Fibroblast of skin of back (primary cell): ENCODE measurements at places on chromosomes 4 and X.

GRCh38 chr4:122889726-122890125, 32.7 kb downstream of the NUDT6 start:
- DNase-seq, result no peak

DNA sequence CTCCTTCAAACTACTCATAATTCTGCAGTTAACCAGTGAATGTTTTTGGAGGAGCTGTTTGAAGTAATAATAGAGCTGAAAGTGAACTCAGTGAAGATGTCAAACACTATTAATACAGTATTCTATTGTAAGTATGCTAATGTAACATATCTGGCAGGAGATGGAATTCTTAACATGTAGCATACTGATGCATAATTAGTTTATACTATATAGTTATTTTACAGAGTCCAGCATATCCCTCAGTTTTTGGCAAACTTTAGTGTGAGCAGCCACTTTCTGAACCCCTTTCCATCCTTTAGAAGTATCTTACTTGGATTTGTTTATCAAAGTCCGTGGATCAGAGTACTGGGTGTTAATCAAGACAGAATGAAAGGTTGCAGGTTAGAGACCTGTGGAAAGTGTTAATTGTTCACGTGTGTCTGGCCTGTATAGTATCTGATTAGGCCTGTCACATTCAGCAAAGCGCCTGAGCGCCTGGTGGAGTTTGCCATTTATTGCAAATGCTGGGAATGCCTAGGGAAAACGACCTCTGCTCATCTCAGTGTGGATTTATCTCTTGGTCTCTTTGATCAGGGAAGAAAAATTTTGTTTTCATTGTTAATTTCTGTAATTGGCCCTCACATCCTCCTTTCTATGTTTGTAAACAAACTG, 251.7 kb upstream of the MAD2L1 start:
- no peak for DNase-seq

- DNase-seq, result peak; percentile 22
These were observed 337.3 kb upstream of the HS3ST1 start for GRCh38 chr4:11765849-11766453.

DNA sequence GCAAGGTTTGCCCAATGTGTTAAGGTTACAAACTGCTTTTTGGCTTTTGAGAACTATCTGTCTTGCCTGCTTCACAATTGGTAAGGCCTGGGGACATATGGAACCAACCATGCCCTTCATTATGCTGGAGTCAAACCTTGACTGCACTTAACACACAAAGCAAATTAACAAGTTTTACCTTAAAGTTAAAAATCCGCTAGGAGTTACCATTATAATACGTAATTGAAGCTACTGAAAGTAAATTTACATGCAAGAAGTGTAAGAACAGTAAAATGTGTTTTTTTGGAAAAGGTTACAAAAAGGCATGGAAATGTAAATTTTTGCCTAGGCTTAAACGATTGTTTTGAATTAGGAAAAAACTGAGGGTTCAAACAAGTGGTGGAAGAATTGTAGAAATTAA, 69.7 kb downstream of the BMP15 start:
- no peak for DNase-seq

GRCh38 chr4:1172971-1173757, 781 bp upstream of the SPON2 start:
- DNase-seq, result no peak

DNA sequence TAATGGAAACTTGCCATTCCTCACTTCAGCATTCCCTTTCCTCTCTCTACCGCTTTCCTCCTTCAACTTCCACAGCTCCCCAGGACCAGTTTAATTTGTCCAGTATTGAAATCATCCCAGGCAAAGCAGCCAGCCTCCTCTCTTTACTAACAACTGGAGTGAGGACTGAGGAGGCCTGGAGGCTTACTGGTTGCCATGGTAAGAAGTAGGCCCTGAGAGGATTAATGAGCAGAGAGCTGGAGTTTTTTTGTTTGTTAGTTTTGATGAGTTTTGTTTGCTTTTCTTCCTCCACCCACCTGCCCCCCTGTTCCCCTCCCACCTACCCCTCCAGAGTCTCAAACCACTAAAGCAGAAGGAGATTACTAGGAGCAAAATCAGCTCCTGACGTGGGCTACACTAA, 29.5 kb upstream of the PLP1 start:
- DNase-seq, result no peak

DNA sequence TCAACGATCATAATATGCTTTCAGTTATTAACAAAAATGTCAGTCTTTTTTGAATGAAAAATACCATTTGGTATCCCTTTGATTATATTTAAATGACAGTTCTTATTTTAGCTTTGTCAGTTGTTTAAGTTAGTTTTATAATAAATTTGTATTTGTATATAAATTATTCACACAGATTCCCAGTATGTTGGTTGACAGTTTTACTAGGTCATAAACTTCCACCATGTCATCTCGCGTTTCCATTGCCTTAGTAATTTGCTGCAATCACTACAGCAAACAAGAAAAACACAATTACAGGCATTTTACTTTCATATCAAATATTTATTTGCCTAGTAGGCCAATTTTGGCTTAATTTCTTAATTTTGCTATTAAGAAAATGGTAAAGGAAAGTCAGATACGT, 109.6 kb upstream of the ANK2 start:
- no peak for DNase-seq

DNA sequence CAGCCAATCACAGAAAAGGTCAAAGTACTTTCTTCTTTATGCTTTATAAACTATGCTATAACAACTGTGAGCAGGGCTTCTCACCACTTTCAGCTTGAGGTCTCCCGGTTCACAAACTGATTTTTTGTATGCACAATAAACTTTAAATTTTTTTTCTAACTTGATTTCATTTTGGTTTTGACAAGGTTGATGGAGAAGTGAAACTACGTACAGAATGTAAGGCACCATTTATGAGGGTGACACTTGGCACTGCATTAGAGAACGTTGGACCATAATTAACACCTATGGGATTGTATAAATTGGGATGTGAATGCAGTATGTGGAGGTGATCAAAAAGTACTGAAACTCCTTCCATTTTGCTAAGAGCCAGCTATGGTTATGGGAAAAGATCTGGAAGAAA, 857.9 kb upstream of the HTR2C start:
- DNase-seq, result no peak

- DNase-seq, result peak; percentile 38
These were observed 88.1 kb downstream of the CAMK2D start for GRCh38 chr4:113673450-113673849.

DNA sequence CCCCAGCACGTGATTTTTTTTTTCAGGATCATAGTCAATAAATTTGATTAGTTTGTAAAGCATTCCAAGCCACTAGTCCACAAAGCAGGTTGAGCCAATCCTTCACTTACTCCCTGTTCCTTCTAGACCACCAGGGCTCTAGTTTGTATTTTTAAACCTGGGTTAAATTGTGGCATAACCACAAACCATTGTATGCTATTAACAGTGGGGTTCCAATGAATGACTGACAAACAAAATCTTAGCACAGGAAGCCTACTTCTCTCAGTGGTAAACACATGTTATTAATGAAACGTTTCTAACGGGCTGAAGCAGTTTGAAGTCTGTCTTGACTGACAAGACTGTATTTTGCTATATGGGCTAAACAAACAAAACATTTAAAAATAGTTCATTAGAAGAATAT, 48.6 kb upstream of the GYPA start:
- DNase-seq, result no peak

DNA sequence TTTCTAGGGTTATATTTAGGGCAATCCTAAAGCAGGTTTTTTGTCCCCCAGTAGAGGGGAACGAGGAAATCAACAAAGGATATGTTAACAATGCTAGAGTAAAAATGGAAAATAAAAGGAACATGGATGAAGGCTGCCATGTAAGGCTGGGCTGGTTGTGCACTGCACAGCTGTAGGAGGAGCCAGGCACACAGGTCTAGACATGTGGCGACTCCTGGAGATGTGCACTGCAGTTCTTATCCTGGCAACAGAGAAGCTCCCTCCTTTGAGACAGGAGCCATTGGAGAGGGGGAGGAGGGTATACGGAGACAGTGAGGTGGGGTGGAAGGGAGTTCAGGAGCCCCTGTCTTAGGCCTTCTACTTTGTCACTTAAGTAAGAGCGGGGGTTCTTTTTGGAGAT, 65.9 kb downstream of the NAT8L start:
- no peak for DNase-seq

GRCh38 chr4:46270986-46271596, 118.8 kb downstream of the GABRA2 start:
- DNase-seq, result peak; percentile 24

DNA sequence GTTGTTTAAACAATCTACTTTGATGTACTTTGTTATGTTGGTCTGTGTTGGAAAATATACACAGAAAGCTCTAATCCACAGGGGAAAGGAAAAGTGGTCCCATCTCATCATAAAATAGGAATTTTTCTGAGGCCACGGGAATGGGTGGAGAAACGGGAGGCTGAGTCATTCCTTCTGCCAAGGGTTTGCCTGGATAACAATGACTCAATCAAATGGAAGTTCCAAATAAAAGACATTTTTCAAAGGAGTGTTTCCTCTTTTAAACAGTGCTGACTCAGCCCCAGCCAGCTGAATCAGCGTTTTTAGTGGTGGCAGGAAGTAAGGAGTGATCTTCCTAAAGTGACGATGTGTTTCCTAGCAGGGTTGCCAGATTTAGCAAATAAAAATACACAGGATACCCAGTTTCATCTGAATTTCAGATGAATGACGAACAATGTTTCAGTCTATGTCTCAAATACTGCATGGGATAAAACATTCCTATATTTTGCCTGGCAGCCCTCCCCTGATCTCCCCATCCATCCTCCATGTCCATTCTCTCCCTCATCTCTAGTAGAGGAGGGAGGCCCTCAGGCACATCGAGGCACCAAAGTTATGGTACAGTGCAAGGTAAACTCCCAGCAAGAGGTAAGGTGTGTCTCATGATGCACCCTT, 345.4 kb upstream of the GATB start:
- peak; percentile 98 for DNase-seq

DNA sequence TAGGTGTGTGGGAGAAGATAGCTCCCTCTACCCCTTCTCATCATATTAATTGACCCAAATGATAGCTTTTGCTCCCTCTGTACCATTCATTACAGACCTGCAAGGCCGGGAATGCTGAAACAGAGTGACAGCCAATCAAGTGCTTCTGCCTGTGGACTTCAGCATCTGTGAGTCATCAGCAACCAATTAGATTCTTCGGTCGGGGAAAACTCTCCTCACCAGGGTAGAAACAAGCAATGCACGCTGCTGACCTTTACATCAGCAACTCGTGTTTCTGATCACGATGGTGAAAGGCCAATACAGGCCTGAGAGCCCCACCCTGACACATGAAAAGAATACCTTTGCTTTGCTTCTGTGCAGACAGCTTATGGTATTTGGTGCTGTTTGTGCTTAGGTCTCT, 347.2 kb upstream of the DDX53 start:
- peak; percentile 54 for DNase-seq

- DNase-seq, result peak; percentile 46
These were observed 512.6 kb upstream of the FAM241A start for GRCh38 chr4:111632641-111633151.

GRCh38 chr4:169485791-169486742, 126.3 kb downstream of the NEK1 start:
- DNase-seq, result peak; percentile 67

DNA sequence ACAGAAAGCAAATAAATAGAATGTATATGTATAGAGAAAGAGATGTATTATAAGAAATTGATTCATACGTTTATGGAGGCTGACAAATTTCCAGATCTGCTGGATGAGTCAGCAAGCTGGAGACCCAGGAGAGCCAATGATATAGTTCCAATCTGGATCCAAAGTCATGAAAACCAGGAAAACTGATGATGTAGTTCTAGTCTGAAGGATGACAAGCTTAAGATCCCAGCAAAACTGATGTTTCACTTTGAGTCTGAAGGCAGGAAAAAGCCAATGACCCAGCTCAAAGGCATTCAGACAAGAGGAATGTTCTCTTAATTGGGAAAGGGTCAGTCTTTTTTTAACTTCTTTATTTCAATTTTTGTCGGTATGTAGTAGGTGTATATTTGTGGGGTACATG, 102.6 kb downstream of the LHFPL1 start:
- DNase-seq, result peak; percentile 15

- DNase-seq, result peak; percentile 50
These were observed 73.4 kb upstream of the TTC29 start for GRCh38 chr4:147019091-147019490.

DNA sequence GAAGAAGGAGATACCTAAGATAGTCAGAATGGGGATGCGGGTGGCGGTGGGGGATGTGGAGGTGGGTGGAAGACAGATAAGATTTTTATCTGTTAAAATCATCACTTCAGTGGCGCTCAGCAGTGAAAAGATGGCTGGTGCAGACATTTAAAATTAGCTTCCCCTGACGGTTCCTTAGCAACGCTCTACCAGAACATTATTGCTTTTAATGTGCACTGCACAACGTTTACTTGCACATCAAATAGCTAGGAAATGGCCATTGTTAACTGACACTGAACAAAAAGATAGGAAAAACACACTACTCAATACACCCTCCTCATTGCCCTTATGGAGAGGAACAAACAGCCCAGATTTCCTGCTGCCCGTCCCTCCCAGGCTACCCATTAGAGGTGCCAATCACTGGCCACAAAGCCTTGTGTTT, 61.0 kb upstream of the FTHL17 start:
- DNase-seq, result no peak

DNA sequence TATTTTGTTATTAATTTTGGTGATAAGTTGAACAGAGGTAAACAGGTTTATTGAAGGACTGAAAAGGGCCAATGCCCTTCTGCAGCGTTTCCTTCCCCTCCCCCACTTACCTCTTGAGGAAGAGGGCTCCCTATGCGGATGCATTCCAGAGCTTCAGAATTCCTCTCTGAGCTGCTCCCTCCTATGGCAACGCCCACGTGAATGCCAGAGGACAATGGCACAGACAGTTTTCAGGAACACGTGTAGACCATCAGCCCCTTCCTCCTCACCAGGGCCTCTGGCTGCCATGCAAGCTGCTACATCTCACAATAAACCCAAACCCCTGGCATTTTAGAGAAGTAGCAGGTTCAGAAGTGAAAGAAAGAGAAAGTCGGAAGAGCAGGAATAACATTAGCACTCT, 127.9 kb downstream of the CHRDL1 start:
- no peak for DNase-seq

GRCh38 chr4:185730849-185731608, 81.0 kb downstream of the SORBS2 start:
- DNase-seq, result peak; percentile 82

- peak; percentile 88 for DNase-seq
These were observed 99.9 kb downstream of the DDX60 start for GRCh38 chr4:168218645-168219044.

GRCh38 chrX:44975666-44976263, 102.8 kb downstream of the KDM6A start:
- peak; percentile 5 for DNase-seq

- no peak for DNase-seq
These were observed 129.5 kb upstream of the PSAPL1 start for GRCh38 chr4:7564242-7564641.
